Sigmoid colon (tissue), 7 donors: ENCODE measurements at places on chromosomes 6 and 20.

DNA sequence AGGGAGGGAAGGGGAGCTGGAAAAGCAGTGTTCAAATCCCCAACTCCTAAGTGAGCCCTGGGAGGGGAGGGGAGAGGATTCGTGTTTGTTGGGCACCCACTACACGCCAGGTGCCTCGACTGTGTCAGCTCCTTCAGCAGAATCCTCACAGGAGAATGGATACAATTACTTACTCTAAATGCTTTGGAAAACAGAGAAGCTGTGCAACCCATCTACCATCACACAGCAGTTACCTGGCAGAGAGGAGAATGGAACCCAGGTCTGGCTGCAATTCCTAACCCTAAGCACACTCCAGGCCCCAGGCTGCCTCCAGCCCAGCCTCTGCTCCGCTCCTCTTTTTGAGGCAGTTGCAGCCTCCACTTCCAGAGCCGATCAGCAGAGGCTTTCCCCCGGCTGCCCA is 86.4 kb upstream of the PTPN1 start:
- no peak for DNase-seq

DNA sequence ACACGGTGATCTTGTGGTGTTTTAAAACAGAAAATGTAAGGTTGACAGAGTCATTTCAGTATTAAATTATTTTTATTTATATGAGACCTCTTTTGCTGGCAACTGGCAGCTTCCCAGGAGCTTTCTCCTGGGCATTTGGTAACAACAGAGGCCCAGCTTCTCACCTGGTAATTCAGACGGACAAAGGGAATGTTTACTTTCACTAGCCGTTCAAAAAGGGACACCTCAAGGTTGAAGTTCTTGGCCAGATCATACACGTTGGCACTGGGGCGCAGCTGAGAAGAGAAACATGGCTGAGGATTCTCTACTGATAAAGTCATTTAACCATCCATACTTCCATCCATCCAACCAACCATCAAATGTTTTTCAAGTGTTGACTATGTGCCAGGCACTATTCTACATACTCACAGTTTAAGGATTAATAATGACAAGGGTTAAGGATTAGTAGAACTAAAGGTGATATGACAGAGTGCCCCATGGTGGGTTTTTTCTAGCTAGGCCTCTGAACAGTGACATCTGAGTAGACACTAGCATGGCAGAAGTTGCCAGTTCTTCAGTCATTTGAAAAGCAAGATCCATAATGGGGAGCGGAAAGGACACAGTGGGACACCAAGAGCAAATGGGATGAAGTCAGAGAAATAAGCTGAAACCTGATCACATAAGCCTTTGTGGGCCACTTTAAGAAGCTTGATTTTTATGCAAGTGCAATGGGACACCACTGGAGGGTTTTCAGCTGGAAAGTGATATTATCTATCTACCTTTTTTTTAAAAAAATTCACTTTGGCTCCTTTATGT is 25.1 kb downstream of the ZNFX1 start:
- no peak for DNase-seq

DNA sequence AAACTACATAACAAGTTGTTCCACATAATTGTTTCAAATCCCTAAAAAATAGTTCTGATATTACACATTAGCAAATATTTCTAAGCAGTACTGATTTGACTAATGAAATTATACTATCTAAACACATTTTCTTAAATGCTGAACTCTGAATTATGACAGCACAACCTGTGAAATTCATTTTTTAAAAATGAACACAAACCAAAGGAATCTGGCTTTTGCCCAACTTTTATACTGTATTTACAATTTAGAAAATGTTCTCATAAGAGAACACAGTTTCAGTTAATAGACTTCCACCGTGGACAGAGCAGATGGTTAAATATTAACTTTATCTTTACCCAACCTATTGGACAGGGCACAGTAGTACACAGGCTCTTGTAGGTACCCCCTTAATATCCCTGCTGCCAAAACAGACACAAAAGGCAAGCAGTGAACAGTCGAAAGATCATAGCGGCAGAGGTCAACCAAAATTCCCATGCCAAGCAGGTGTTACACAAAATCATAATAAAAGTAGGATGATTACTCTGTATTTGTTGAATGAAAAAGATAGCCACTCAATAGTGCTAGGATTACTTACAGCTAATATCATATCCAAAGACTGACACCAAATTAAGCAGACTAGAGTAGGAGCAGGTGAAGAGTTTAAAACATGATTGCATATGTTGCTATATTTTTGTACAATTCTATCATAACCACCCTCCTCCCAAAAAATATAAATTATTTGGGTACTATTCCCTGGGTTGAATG is 122.5 kb downstream of the RNGTT start:
- no peak for DNase-seq

- DNase-seq, result no peak
Observed at GRCh38 chr20:23415959-23416583, 5.2 kb downstream of the NAPB start.

GRCh38 chr6:142279350-142280180 is 22.2 kb upstream of the ADGRG6 start:
- no peak for DNase-seq

DNA sequence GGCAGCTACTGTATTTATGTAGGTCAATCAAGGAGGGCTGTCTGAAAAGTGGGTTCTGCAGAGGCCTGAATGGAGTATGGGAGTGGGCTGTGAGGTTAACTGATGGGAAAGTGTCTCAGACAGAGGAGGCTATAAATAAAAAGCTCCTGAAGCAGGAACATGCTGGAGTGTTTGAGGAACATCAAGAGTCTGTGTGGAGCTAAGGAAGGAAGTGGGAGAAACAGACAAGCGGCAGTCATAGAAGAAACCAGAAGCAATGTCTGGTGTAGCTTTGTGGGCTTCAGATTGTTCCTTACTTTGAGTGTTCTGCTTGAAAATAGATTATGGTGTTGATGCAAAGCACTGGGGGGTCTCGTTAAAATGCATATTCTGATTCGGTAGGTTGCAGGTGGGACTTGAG is 101.5 kb upstream of the OGFRL1 start:
- DNase-seq, result no peak

DNA sequence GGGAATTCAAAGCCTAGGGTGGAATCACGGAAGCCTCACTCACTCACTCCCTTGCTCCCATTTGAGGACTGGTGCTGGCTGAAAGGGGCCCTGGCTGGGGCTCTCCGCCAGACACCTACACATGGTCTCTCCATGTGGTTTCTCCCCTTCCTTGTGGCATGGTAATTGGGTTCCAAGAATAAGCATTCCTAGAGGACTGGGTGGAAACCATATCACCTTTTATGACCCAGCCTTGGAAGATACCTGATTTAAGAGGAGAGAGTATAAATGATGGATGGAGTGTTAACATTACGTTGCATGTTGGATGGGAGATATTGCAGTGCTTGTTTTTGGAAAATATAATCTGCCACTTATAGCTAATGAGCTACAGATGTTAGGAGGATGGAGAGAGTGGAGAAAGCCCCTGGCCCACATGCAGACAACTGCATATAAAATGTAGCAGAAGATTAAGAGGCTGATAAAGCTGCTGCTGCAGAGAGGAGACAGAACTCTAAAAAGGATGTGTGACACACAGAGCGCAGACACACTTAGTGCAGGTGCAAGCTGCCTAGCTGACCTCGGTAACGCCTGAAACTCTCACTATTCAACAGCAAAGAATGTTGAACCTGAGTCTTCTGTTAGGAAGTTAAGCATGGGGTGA is 23.3 kb upstream of the CDKN1A start:
- DNase-seq, result no peak

DNA sequence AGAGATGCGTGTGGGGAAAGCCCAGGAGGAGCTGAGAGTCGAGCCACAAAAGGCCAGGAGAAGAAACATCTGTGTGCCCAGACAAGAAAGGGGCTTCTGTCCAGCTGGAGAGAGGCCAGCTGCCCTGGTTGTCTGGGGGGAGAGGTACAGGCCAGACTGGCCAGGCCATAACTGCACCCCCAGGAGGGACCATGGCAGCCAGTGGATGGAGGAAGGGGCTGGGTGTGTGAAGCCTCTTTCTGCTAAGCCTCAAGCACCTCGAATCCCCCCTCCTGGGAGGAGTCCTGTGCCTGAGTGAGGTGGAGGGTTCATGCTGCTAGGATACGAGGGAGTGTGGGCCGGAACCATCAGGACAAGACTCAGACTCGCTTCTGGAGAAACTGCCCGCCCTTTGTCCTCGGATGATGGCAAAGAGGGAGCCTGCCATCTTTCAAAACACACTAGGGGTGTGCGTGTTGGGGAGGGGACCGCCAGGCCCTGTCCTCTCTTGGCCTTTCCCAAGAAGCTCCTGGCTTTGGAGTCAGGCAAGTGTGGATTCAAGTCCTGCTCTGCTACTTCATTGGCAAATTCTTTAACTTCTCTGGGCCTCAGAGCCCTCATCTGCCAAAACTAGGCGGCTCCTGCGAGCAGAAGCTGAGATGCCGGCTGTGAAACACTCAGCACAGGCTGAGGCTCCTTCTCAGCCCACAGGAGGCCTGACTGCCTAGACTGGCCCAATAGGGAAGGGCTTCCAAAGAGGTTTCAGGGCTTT is 90.3 kb downstream of the ASXL1 start:
- DNase-seq, result peak; percentile 83

DNA sequence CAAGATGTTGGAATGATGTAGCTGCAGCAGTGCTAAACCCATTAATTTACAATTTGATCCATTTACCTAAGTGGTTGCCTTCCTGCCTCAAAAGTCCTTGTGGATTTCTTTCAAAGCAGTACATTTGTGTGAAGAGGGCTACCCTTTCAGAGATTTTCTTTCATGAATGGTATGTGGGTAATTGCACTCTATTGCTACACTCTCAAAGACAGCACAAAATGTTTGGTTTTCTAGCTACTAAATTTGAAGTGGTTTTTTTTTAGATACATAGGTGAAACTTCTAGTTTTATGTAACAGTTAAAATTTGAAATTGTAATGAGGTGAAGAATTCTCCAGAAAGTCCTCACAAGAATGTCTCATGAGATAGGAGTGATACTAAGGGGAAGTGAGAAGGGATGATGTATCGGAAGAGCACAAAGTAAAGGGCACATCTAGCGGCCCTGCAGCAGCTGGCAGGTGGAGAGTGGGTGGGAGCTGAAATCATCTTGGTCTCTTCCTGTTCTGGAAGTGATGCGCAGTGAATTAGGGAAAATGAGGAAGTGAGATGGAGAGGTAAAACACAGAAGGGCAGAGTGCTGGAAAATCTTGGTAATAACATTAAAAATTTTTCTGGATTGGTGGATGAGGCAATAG is 236.8 kb upstream of the MAN1A1 start:
- no peak for DNase-seq

DNA sequence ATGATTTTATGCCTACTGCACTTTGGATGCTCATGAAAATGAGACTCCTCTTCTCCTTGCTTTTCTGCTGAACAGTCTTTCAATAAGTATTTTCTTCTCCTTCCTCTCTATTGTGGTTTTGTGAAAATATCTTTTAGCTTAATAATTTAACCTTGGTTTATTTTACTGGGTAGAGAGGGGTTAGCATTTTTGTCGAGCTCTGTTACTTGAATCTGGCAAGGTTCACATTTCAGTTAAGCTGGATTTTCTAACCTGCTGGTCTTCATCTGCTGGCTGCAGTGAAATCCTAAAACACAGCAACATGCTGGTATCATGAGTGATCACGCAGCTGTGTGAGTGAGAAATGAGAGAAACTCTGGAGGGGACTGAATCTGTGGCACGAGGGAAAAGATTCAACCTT is 222.7 kb upstream of the NOX3 start:
- DNase-seq, result no peak

DNA sequence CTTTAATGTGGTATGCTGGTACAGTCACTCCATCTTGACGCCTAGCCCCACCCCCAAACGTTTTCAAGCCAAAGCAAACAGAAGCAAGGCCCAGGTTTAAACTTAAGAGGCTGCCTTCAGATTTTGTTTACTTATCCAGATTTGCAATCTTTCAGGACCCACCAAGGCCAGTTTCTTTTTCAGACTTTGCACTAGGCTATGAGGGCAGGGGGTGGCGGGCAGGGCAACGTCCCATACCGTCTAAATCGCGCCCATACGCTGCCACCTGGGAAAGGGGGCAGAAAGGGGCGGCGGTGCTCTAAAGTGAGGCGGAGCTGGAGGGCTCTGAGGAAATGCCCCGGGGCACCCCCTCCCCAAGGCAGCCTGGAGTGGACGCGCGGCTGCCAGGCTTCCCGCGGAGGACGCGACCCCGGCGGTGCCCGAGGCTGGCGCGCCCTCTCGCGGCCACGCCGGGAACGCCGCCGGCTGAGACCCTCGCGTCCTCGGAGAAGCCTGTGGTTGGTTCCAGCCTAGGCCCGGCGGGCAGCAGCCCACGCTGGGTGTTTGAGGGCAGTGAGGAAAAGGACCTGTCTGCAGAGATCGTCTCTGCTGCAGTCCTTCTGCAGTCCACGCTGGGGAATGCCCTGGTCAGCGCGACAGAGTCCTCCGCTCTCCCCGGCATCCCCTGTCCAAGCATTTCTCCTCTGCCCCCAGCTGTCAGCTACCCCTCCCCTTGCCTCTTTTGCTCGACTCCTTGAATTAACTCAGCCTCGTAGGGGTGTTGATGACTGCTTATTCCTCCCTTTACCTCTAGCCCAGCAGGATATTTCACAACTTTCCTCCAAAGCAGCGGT is 129.2 kb upstream of the PRND start:
- DNase-seq, result no peak

DNA sequence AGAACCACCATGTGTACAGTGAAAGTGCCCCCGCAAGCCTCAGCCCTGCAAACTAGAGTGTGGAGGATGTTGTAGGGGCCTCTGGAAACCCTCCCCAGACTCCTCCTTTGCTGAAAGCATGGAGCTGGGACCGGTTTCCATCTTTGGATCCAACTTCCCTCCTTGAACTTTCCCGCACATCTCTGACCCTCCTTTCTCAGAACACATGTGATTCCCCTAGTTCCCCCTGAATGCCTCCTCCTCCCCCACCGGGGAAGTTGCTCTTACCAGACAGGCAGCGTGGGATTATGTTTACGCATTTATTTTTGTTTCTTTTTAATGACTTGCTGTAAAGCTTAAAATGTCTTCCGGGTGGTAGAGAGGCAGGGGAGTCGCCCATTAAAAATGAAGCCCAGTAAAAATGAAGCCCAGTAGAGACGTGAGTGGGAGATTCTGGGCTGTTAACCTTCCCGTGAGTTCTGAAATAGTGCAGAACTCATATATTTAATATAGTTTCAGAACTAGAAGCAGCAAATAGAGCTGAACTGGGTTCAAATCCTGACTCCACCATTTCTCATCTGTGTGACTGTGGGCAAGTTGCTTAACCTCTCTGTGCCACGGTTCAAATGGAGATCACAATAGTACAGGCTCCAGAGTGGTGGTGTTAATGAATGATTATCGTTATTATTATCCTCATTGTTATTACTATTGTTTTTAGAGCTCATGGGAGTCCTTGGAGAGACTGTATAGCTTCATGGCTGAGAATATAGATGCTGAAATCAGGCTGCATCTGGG is 8.0 kb upstream of the PTPN1 start:
- DNase-seq, result peak; percentile 52

- no peak for DNase-seq
Observed at GRCh38 chr20:2295886-2296515, at the start of gene TGM3. Gene TGM3, plus strand, starts transcription at chr20:2296001. Its CDS starts 63 bp downstream, at chr20:2296064.

DNA sequence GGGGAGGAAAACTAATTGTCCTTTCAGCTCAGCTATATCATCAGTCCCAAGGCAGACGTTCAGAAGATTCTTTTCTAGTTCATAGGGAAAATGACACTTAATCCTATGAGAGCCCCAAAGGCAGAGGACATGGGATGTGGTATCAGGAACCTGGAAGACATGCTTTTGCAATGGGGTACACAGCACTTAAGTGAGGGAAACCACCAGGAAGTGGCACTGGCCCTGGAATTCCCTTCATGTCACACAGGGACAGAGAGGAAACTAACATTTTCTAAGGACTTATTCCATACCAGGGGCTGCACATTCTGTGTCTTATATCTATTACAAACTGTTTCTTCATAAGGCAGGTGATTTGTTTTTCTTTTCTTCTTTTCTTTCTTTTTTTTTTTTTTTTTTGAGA is 28.2 kb downstream of the VPS52 start:
- DNase-seq, result no peak
